Karpas-422 (cell line): ENCODE measurements at places on chromosomes 12 and 14. TPM values are rescaled to one million over a fixed set of nuclear protein-coding genes. Genes with fewer than 3 reads are reported as not detected.

DNA sequence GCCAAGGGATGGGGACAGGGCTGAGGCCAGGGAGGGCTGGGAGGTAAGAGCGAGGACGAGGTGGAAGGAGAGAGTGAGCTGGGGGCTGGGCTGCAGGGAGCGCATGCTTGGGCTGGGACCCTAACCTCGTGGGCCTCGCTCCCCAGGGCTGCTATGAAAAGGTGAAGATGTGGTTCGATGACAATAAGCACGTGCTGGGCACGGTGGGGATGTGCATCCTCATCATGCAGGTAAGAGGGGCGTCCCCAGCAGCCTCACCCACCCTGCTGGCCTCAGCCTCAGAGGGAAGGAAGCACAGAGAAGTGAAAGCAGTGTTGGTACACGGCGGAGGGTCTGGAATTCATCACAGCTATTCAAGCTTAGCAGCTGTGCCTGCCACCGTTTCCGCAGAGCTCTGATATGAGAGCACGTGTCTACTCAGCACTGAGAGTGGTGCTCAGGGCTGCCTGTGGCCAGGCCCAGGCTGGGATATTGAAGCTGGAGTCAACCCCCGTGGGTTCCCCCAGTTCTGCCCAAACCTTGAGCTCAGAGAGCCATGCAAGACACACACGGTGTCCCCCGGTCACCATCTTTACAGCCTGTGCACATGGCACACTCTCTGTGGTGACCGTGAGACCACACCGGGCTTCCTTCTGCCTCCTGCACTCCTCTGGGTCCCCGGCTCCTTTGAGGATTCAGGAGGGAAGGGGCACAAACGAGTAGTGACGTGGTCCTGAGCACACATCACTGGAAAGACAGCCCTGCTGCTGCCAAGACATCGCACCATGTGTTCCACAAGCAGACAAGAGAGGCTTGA is 204.6 kb downstream of the TSPAN9 start:
- H3K4me3 ChIP-seq = no peak overlapping the region
- H3K27me3 ChIP-seq = no peaks in the 10 kb centered on the region
- H3K4me1 ChIP-seq = no peaks in the 10 kb centered on the region

DNA sequence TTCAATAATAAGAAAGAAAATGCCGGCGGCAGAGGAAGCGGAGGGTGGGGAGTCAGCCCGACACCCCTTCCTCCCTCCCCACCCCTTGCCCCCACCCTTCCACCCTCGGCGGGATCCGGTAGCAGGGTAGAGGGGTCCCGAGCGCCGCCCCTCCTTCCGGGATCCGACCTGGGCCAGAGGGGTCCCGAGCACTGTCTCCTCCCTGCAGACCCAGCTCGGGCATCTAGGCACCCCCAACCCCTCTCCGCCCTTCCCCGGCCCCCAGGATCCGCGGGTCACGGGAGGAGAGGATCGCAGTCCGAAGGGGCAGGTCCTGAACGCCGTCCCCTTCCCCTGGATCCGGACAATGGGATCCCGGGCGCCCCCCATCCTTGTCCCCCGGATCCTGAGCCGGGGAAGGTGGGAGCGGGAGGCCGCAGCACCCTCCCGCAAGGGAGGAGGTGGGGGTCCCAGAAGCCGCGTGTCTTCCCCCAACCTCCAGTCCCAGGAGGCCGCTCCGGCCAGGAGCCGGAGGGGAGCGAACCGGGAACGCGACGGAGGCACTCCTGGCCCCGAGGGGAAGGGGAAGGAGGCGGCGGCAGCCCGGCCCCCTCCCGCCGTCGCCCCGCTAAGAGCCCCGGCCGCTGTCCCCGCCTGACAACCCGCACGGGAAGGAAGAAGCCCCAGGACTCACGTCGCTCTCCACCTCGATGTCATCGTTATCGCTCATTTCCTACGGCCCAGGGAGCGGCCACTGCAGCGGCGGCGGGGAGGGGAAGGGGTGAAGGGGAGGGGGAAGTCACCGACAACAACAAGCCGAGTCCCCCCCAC is 481 bp downstream of the MAX start:
- peak; percentile 77 for DNase-seq
- peak overlapping the region; percentile 89 for H3K4me3 ChIP-seq
- H3K4me1 ChIP-seq = peaks cover 39% of the 10 kb centered on the region
- H3K27me3 ChIP-seq = no peaks in the 10 kb centered on the region

GRCh38 chr14:42023452-42023851 is 416.8 kb downstream of the LRFN5 start:
- no peak overlapping the region for H3K4me3 ChIP-seq
- peaks cover 28% of the 10 kb centered on the region for H3K4me1 ChIP-seq
- H3K27me3 ChIP-seq = no peaks in the 10 kb centered on the region
- no peak for DNase-seq

- peaks cover 5% of the 10 kb centered on the region; the same call in 1 of the 2 replicates for H3K4me1 ChIP-seq
- no peaks in the 10 kb centered on the region for H3K36me3 ChIP-seq
- no peak overlapping the region for H3K4me3 ChIP-seq
Observed at GRCh38 chr14:68250927-68251768, 431.6 kb downstream of the RAD51B start.

GRCh38 chr12:81758421-81759189 is 545 bp downstream of the PPFIA2 start:
- no peaks in the 10 kb centered on the region for H3K4me1 ChIP-seq
- no peaks in the 10 kb centered on the region for H3K27me3 ChIP-seq
- no peaks in the 10 kb centered on the region for H3K36me3 ChIP-seq
- no peak overlapping the region for H3K4me3 ChIP-seq
- no peak for DNase-seq
- H3K27ac ChIP-seq = no peak overlapping the region

DNA sequence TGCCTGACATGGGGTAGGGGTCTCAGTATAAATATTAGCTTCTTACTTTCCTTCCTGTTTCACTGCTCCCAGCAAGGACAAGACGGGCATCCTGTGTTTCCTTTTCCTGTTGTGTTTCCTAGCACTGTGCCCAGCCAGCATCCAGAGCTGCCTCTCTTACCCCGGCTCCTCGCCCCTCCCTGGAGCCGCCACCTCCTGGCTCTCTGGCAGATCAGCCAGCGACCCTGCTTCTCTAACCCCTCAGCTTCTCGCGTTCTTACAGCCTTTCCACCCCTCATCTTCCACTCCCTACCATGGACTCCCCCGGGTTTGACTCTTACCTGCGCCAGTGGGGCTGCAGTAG is 17.8 kb downstream of the HDAC7 start:
- no peak for DNase-seq
- H3K4me3 ChIP-seq = no peak overlapping the region
- no peak overlapping the region for H3K27ac ChIP-seq

DNA sequence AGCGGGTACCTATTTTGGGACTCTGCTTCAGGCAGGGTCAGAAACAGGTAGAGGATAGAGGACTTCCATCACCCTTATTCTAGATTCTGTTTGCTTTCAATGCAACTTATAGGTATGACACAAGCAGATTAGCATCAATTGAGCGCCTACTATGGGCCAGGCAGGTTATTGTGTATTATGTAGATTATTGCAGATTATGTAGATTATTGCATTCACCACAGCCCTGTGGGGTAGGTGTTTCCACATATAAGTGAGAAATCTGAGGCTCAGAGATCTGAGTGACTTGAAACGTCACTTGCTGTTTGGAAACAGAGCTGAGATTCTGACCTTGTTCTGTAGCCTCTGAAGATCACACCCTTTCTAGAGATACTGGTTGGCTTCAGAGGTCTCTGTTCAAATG is 25.7 kb upstream of the SERPINA4 start:
- no peak overlapping the region for H3K4me3 ChIP-seq
- H3K27me3 ChIP-seq = no peaks in the 10 kb centered on the region; the same call in 1 of the 2 replicates
- no peak overlapping the region for H3K27ac ChIP-seq
- DNase-seq = peak; percentile 60

GRCh38 chr14:92952481-92953298 is 29.7 kb downstream of the CHGA start:
- no peaks in the 10 kb centered on the region for H3K36me3 ChIP-seq
- H3K4me3 ChIP-seq = no peak overlapping the region
- no peaks in the 10 kb centered on the region for H3K27me3 ChIP-seq
- H3K27ac ChIP-seq = no peak overlapping the region
- no peaks in the 10 kb centered on the region for H3K4me1 ChIP-seq
- no peak for DNase-seq

- DNase-seq = no peak
- no peaks in the 10 kb centered on the region for H3K4me1 ChIP-seq
- H3K27me3 ChIP-seq = no peaks in the 10 kb centered on the region
- H3K36me3 ChIP-seq = no peaks in the 10 kb centered on the region
- no peak overlapping the region for H3K4me3 ChIP-seq
Observed at GRCh38 chr12:109221277-109221931, 87.7 kb downstream of the FOXN4 start.

GRCh38 chr14:75280291-75280830 is 1.7 kb downstream of the FOS start:
- H3K27ac ChIP-seq = no peak overlapping the region
- no peak overlapping the region for H3K4me3 ChIP-seq
- no peak for DNase-seq
- H3K27me3 ChIP-seq = no peaks in the 10 kb centered on the region
- H3K36me3 ChIP-seq = no peaks in the 10 kb centered on the region

DNA sequence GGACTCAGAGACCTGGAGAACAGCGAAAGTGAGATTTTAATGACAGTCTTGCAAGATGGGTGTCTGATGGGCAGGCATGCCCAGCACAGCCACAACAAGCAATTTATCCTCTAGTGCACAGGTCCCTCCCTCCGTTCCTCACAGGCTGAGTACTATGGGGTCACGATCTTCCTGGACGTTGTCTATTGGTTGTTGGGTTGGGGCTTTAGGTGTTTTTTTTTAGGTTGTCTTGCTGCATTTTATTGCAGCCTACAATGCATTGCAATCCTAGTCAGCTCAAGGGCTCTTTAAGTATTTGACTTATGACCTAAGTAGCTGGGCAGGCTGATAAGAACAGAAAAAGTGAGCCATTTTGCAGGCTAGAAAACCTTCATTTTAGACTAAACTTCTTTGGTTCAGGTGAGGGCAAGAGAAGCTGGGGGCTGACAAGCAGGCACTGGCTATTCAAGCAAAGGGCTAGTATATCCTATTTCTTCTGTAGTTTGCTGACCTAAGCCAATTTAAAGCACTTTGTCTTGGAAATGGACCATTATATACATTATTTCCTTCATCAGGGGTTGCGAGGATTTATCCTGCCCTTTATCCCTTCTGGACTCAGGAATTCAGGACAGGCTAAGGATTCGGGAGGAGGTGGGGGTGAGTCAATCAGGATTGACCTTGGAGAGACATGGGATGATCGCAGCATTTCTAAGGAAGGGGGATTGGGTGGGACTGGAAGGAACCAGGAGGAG is 6.0 kb downstream of the KRT7 start:
- no peak for DNase-seq
- no peak overlapping the region for H3K27ac ChIP-seq
- H3K4me1 ChIP-seq = no peaks in the 10 kb centered on the region
- no peak overlapping the region for H3K4me3 ChIP-seq

- H3K27ac ChIP-seq = no peak overlapping the region
- DNase-seq = no peak
- H3K27me3 ChIP-seq = no peaks in the 10 kb centered on the region
- no peaks in the 10 kb centered on the region for H3K4me1 ChIP-seq
- no peaks in the 10 kb centered on the region for H3K36me3 ChIP-seq
Observed at GRCh38 chr12:10392394-10392930, 2.6 kb upstream of the KLRK1 start.

- peak; percentile 90 for DNase-seq
- H3K4me1 ChIP-seq = no peaks in the 10 kb centered on the region; the same call in 1 of the 2 replicates
- H3K27ac ChIP-seq = no peak overlapping the region
- H3K4me3 ChIP-seq = no peak overlapping the region
- H3K36me3 ChIP-seq = no peaks in the 10 kb centered on the region
- no peaks in the 10 kb centered on the region for H3K27me3 ChIP-seq
Observed at GRCh38 chr12:108950991-108951739, 69.7 kb downstream of the SVOP start.

GRCh38 chr12:112182499-112182898 is 57.1 kb downstream of the TRAFD1 start:
- no peaks in the 10 kb centered on the region for H3K27me3 ChIP-seq
- no peak for DNase-seq
- no peaks in the 10 kb centered on the region for H3K4me1 ChIP-seq
- no peak overlapping the region for H3K4me3 ChIP-seq
- H3K27ac ChIP-seq = no peak overlapping the region

INSM2 gene
- total RNA-seq = 0.22 and 0.32 TPM in 2 replicates

SYCP3 gene
- total RNA-seq = not detected in 2 replicates

ETV6 gene
- total RNA-seq = 0.54 and 1.0 TPM in 2 replicates

FOXA1 gene
- total RNA-seq = not detected in 2 replicates

PLCZ1 gene
- not detected in 2 replicates for total RNA-seq

CMA1 gene
- not detected in 2 replicates for total RNA-seq
